Stimulated activated naive CD4-positive, alpha-beta T cell (primary cell): ENCODE measurements at places on chromosomes 4 and X.

GRCh38 chr4:181301735-181302710, 941.2 kb upstream of the TENM3 start:
- no peak for DNase-seq

- no peak for DNase-seq
Observed at GRCh38 chrX:150565551-150565950, 2.9 kb upstream of the MTM1 start.

DNA sequence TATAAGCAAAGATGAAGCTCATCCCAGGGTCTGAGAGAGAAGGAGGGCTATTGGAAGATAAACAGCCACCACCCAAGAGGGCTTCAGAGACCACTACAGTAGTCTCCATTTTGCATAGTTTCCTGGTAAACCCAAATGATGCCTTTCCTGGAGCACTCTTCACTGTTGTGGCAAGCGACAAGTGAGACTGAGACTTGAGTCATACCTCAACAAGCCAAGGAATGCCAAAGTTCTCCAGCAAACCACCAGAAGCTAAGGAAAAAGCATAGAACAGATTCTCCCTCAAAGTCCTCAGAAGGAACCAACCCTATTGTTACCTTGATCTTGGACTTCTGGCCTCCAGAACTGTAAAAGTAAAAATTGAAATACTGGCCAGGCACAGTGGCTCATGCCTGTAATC, 65.9 kb downstream of the LARP7 start:
- DNase-seq = no peak

- DNase-seq = no peak
Observed at GRCh38 chr4:83387012-83387411, 52.4 kb upstream of the HPSE start.

DNA sequence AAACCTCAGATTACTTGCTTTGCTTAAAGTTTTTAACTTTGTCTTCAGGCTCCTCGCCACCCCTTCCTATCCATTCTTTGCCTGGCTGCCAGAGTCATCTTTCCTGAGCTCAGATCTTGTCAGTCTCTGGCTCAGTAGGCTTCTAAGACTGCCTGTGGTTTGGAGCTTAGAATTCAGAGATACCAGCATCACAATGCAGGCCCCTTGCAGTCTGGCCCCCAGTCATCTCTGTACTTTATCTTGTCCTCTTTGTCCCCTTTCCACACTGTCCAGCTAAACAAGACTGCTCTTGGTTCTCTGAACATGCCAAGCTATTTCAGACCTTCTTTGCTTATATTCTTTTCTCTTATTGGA, 3.0 kb downstream of the KIAA0232 start:
- DNase-seq = no peak

DNA sequence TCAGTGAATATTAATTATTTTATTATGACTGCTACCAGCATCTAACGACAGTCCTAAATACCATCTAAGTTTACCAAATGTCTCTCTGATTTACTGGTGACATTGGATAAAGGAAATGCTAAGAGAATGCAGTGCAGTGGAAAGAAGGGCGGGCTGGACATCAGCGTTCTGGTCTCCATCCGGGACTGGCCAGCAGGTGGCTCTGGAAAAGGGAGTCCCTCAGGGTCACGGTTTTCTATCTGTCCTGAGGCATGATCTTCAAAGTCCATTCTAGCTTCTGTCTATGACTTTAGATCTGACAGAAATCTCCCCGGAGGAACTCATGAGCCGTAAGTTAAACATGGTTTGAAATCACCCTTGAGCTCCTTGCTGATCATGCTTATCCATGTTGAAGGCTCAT, 3.3 kb downstream of the TRIM2 start:
- DNase-seq = no peak

DNA sequence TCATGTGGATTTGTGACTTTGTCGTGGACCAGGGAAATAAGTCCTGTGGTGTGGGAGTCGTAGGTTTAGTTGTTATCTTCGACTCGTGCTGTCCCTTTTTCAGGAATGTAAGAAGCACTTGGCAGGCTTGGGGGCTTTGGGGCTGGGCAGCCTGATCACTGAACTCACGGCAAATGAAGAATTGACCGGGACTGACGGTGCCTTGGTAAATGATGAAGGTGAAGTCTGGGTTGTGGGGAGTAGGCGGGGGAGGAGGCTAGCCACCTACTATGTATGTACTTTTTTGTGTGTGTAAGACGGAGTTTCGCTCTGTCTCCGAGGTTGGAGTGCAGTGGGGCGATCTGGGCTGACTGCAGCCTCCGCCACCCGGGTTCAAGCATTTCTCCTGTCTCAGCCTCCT, 1.2 kb downstream of the TAF1 start:
- DNase-seq = no peak
